Neural crest cell (in vitro differentiated cells): ENCODE measurements at places on chromosomes 12 and 14. TPM values are rescaled to one million over a fixed set of nuclear protein-coding genes. Genes with fewer than 3 reads are reported as not detected.
A peak's percentile ranks its signal among the peaks of the same experiment; 100 is the strongest.

DNA sequence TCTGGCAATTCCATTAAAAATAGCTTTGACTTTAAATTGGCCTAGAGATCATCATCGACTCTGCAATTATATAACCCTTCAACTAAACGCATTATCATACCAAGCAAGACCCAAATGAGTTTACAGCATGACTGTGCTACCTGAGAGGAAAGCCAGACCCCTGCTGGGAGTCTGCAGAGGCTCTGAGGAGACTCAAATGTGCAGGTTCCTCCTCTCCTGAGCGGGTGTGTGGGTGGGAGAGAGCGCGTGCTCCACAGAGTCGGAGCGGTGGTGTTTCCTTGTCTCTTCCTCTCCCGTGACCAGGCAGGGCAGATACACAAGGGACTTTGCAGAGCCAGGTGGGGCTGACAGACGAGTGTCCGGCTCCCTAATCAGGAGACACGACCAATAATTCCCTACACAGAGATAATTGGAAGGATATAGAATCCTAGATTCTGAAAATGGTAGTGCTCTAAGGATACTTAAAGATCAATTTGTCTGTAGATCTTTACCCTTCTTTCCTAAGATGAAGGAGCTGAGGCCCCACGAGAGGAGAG is 74.1 kb downstream of the SLC8A3 start:
- no peak for DNase-seq

DNA sequence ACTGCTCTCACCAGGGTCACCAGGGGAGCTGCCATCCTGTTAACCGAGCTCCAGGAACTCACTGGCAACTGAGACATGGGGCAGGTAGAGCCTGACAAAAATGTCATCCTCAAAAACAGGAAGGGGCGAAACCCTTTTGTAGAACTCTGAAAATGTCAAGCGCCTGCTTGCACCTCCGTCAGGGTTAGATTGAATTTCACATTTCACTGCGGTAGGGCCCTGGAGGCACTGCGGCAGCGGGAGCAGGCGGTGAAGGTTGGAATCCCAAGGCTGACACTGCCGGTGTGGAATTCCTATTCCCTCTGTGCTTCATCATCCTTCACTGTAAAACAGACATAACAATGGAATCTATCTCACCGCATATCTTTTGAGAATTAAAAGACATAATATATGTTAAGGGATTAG is 142.8 kb upstream of the TMCC3 start:
- DNase-seq: no peak

GRCh38 chr12:13069380-13069779 is 25.2 kb downstream of the FAM234B start:
- no peak for DNase-seq

DNA sequence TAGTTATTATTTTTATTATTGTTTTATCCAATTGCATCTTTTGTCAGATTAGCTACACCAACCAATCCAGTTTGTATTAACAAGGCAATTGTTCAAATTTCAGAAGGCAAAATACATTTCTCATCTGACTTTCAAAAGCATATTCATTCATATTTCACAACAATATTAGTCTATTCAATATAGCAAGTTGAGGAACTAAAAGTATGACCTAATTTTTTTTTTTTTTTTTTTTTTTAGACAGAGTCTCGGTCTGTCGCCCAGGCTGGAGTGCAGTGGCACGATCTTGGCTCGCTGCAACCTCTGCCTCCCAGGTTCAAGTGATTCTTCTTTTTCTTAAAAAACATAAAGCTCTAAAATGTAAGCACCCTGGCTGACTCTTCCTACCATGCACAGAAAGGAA is 17.3 kb downstream of the COX14 start:
- DNase-seq: no peak

The BCAT1 gene
- total RNA-seq: 199 TPM in 2 replicates

The FAM181A gene
- 13.4 and 14.7 TPM in 2 replicates for total RNA-seq

- no peak for DNase-seq
Observed at GRCh38 chr14:103199124-103199523, 75.9 kb downstream of the TNFAIP2 start.

GRCh38 chr12:23523339-23523738 is 426.1 kb downstream of the SOX5 start:
- DNase-seq: no peak

GRCh38 chr14:55756557-55756956 is 176.6 kb downstream of the KTN1 start:
- no peak for DNase-seq

DNA sequence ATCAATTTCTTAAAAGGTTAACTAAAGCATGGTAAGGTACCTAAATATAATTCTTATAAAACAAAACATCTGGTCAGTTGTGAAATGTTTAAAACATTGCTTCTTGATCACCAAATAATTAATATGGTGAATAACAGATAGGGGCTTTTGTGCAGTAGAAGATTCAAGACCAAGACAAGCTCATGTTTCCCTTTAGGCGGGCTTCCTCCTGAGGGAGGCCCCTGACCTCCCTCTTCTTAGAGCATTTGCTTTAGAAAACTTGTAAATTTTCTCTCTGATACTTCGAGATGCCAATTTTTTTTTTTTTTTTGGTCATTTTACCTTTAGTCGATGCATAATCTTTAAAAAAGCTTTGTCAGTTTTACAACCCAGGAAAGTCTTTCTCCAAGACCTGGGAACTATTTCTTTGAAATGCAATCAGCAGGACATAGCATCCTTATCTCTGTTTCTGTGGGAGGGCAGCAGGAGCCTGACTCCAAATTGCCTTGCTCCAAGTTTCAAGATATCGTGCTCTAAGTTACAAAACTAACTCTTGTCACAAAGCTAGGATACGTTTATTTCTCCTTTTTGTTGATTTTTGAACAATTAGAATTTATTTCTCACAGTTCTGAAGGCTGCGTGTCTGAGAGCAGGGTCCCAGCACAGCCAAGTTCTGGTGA is 66.6 kb upstream of the BICD1 start:
- DNase-seq: no peak

GRCh38 chr14:51697848-51698247 is 46.1 kb downstream of the FRMD6 start:
- DNase-seq: no peak

DNA sequence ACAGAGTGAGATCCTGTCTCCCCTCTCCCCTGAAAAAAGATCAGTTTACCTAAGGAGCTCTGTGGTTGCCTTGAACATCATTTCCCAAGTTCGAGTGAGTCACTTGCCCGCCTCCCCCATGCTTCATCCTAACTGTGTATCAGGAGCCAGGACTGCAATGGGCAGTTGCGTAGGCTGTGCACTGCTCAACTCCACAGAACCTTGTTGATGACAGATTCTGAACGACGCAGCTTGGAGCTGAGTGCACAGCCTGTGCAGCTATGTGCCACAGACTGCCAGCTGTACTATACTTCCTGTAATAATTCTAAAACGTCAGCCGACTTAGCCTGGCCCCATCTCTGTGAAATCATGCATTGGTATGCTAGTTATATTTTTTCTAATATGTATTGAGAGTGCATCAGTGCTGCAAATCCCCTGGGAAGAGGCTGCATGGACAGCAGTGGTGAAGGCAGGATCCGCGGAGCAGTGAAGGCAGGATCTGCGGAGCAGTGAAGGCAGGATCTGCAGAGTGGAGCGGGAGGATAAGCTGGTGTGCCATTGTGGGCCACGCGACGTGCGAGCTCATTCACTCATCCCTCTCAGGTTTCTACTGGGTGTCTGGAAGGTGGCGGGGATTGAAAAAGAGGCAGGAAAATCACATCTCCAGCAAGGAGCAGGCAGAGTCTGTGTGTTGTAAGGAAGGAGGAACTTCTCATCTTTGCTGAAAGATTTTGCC is 80.8 kb downstream of the GALNT9 start:
- DNase-seq: no peak

DNA sequence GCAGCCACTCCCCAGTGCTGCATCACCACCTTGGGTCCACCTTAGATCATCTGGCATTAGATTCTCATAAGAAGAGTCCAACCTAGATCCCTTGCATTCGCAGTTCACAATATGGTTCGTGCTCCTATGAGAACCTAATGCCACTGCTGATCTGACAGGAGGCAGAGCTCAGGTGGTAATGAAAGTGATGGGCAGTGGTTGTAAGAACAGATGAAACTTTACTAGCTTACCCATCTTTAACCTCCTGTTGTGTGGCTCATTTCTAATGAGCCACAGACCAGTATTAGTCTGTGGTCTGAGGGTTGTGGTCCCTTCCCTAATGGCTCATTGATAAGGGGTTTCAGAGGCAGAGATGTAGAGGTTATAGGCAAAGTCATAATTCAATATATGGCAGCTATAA is 615.9 kb upstream of the MIS18BP1 start:
- no peak for DNase-seq

DNA sequence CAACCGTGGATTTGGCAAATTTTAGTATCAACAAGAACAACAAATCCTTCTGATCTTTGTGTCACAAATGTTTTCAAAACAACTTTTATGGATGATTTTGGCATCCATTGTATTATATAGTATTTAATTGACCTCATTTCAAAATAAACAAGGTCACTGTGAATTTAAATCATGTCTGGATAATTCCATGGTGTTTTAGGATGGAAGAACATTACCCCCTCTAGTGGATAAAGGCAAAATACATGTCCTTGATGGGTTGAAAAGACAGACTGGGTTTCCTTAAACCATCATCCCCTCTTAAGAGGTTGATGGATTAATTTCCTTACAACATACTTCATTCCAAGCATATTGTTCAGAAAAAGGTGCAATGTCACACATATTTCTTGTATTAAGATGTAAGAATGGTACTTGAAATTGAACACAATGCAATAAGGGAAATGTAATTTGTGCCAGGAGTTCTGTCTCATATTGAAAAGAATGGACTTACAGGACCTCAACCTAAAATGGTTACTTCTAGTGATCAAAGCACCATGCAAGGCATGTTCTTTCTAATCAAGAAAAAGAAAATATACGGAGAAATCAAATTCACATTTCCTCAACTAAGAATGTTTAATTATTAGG is 352.0 kb downstream of the BCAT1 start:
- DNase-seq: no peak

- DNase-seq: no peak
Observed at GRCh38 chr14:31489691-31490090, 1.9 kb upstream of the GPR33 start.

DNA sequence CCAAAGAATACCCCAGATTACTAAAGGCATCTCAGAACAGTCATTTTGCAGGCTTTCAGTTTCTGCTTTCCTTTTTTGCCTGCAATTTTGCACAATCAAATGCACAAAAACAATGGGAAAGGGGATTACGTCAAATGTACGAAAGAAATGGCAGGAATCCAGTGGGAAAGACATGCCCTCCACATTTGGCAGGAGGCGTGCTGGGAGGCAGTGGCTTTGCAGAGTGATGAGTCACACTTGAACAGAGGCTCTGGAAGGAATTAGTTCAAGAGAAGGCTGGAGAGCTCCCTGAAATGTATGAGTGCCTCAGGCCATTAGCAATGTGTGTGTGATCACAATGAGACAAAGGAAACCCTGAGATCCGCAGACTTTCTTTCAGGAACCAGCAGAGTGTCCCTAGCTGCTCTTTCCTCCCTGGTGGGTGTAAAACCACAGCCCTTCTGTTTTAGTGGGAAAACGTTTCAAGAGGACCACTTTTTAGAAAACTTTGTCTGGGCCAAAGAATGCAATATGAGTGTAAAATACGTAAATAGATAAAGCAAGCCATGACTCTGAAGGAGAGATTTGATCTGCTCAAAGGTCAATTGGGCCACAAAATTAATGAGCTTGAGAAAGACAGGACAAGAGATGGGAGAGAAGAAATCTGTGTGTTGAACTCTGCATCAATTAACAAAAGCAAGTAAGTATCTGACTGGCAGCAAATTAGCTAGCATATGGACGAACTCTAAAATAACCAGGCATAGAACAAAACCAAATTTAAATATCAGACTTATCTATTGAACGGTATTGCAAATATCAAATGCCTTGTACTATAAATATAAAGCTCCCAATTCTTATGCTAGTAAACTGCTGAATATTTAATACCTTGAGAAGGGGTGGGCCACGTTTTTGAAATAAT is 155.4 kb upstream of the PDE3A start:
- DNase-seq: peak; percentile 37

GRCh38 chr12:10285919-10286318 is 21.8 kb upstream of the KLRD1 start:
- DNase-seq: no peak

The VRTN gene
- not detected in 2 replicates for total RNA-seq

DNA sequence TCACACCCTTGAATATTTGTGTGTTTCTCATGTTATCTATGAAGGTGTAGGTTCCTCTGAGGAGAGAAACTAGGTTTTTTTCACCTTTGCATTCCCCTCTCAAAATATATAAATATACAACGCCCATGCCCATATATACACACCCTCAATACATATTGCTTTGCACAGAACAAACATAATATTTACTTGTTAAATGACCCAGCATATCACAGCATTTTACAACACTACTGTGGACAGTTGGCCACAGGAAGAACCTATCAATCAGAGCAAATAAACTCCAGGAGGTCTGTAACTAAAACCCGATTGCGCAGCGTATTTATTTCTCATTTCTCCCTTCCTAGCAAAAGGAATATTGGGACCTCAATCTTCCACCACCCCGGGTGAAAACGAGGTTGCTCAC is 196.0 kb downstream of the SLC5A8 start:
- DNase-seq: no peak

GRCh38 chr12:41536813-41537490 is 348.8 kb downstream of the PDZRN4 start:
- DNase-seq: no peak

The IAPP gene
- total RNA-seq: 0.28 TPM in 1 of 2 replicates, not detected in the other

DNA sequence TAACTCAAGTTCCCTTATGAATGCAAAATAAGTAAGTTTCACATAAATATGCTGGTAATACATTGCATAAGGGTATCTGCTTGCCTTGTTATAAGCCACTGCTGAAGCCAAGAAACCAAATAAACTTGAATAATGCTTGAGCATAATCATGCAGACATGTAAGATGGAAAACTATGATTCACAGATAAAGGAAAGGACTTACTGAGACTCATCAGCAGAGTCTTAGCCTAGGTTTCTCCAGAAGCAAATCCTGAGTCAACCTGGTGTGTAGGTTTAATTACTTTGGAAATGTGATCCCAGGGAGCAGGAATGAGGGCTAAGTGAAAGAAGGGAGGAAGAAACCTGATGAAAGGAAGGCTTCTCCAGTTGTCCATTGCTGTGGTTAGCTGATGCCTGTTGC is 107.7 kb upstream of the BTG1 start:
- no peak for DNase-seq

DNA sequence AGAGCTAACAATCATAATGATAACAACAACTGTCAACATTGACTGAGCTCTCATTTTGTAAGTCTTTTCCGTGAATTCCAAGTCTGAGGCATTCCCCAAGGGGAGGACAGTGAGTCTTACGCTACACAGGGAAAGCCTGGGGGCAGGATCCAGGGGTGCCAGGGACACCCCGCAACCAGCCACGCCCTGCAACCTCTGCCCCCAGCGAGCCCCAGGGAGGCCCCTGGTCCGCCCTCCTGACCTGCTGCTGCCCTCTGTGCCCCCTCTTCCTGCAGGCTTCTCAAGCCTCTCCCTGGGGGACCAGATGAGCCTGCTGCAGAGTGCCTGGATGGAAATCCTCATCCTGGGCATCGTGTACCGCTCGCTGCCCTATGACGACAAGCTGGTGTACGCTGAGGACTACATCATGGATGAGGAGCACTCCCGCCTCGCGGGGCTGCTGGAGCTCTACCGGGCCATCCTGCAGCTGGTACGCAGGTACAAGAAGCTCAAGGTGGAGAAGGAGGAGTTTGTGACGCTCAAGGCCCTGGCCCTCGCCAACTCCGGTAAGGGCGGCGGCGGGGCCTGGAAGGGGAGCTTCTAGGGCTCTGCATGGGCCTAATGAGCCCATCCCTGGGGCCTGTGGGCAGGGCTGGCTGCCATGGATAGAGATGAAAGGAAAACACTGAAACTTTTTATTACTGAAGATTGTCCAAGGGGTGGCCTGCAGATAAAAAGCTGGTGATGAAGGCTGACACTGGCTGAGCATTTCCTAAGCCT is 115.4 kb downstream of the ESRRB start:
- DNase-seq: no peak
